Sigmoid colon (tissue), 7 donors: ENCODE measurements at places on chromosomes 13 and 19. TPM values are rescaled to one million over a fixed set of nuclear protein-coding genes. Genes with fewer than 3 reads are reported as not detected.

RNF225 gene
- not detected for total RNA-seq

PIN1 gene
- total RNA-seq, result 149 TPM

EVI5L gene
- 8.4 TPM for total RNA-seq

SHISA2 gene
- total RNA-seq, result 0.14 TPM

ZNF177 gene
- 3.0 TPM for total RNA-seq

ATXN8OS gene
- not detected for total RNA-seq

SIAH3 gene
- total RNA-seq, result not detected

OR7C1 gene
- total RNA-seq, result not detected

CYP2S1 gene
- total RNA-seq, result 0.49 TPM

CD37 gene
- 9.4 TPM for total RNA-seq

OR7A5 gene
- total RNA-seq, result not detected

PEAK3 gene
- total RNA-seq, result 0.82 TPM

FLT3LG gene
- 11.1 TPM for total RNA-seq

DUS3L gene
- 36.4 TPM for total RNA-seq

COL4A1 gene
- 235 TPM for total RNA-seq

NECTIN2 gene
- total RNA-seq, result 17.5 TPM

TTYH1 gene
- 3.3 TPM for total RNA-seq

KCNN1 gene
- 0.55 TPM for total RNA-seq
